Stimulated activated CD8-positive, alpha-beta memory T cell treated with anti-CD3 and anti-CD28 coated beads, Interleukin-4, amount 100 ng/mL, for 4 hours (primary cell): ENCODE measurements at places on chromosomes 7 and 10.
A peak's percentile ranks its signal among the peaks of the same experiment; 100 is the strongest.

DNA sequence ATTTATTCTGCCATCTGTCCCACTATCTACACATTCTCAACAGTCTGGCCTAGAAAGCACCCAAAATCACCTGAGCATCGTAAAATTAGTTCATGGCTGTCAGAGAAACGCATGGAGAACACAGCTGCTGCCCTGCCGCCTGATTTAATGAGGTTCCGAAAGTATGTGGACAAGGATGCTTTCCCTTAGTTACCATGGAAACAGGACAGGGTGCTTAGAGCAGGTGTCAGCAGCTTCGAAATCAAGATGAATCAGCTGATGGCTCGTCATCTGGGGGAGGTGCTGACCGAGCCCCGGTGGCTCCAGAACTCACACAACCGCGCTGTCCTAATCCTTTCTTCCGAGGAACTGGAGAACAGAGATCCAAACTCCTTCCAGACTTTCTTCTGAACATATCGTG, 151.5 kb downstream of the TEX36 start:
- no peak for DNase-seq

- no peak for DNase-seq
These were observed 41.2 kb downstream of the NCAPG2 start for GRCh38 chr7:158663428-158663741.

DNA sequence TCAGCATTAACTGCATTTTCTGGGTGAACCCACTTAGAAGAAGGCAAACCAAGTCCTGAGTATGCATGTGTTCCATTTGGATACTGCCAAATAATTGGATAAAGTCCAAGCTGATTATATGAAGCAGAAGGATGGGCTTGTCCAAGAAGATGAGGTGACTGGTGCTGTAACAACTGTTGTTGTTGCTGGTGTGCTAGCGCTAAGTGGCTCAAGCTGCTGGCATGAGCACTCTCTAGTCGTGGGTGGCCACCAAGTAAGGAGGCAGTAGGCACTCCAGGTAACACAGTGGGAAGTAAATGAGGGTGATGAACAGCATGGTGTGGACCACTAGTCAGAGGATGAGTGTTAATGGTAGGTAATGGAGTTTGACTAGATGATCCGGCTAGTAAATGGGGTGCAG, 80.4 kb downstream of the NRBF2 start:
- DNase-seq = no peak

- DNase-seq = no peak
These were observed 79.9 kb upstream of the RHEB start for GRCh38 chr7:151599401-151600227.

GRCh38 chr10:35449944-35450343, 113.6 kb downstream of the CCNY start:
- DNase-seq = no peak

DNA sequence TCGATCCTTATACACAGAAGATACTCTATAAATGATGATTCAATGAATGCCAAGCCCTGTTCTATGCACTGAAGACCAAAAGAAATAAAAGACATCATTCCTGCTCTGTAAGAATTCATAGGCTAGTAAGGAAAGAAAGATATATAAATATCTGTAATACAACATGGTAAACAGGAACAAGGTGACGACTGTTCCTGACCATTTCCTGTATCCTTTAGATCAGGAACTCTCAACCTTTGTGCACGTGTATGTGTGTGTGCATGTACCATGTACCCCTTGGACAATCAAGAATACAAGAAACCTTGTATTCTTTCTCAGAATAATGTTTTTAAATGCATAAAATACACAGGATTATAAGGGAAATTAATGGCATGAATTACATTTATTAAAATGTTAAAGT, 7.3 kb upstream of the HK1 start:
- no peak for DNase-seq

DNA sequence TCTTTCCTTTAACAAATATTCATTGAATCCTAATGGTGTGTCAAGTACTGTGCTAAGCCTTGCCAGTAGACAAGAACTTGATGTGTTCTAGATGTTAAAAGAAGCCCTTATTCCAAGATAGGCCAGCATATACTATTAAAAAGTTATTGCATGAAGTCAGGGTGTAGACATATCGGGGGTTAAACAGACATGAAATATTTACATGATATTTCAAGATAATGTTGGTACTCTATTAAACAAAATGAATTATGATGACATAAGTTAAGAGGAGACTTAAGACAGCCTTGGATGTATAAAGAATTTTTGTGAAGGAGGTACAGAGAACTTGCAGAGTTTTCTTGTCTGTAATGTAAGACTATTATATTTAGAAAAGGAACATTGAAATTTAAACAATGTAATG, 44.8 kb downstream of the HDAC9 start:
- no peak for DNase-seq

DNA sequence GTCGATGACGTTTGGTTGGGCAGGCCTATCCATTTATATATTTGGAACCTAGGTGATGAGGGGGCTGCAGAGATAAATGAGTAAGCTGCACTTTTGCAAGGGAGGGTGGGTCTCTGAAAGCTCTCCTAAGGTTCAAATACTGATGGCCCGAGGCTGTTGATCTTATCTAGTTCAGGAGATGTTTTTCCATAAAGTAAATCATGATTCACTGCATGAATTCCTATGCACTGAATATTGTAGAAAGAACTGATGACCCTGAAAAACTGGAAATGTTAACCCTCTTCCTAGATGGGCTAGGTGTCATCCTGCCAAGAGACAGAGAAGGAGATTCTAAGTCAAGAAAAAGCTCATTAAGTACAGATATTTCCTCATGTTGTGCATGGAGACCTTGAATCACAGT, 459.9 kb downstream of the PLXNA4 start:
- DNase-seq = no peak

GRCh38 chr10:71483135-71483534, 86.4 kb downstream of the CDH23 start:
- no peak for DNase-seq

GRCh38 chr10:46247808-46248569, 38.8 kb upstream of the ANTXRL start:
- no peak for DNase-seq

DNA sequence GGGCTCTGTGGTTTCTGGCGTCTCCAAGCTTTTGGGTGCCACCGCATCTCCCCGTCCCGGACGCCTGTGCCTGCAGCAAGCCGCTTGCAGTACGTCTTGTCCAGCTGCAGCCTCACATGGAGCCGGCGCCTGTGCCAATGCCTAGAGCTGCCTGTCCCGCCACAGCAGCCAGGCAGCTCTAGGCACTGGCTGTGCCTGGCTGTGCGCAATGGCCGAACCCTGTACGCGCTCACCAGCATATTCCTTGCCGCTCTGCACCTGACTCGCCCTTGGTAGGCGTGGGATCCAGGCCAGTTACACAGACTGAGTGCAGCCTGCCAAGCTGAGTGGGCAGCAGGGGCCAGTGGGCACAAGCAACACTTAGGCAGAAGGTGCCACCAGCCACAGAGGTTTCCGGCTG, 381.2 kb upstream of the SORCS1 start:
- DNase-seq = no peak

DNA sequence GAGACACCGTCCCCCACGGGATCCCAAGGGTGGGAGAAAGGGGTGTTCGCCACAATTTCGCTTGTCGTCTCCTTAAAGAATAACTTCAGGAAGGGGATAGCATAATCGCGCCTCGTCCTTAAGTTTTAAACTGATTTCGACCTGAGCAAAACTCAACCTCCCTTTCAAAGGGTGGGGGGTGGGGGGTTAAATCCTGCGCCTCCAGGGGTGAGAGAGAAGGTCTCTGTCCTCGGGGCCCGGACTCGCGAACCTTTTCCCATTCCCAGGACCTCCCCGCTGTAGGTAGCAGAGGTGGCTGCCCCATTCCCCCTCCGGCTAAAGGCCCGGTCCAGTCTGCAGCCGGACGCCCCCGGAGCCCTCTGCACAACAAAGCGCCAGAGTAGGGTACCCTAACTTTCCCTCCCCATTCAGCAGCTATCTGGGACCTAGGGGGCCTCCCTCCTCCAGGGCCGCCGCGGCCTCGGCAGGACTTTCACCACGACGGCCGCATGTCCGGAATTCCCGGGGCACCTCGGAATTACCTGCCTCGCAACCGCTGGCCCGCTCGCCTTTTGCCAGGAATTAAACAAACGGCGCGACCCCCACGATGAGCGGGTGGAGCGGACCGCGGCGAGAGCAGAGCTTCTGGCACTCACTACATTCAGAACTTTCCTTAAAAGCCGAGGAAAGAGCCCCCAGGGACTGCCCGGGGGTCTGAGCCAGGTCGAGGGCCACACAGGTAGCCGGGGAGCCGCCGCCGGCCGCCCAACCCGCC, 1.7 kb downstream of the CDK6 start:
- DNase-seq = no peak

GRCh38 chr7:41792120-41792519, 89.2 kb upstream of the INHBA start:
- DNase-seq = no peak

- DNase-seq = no peak
These were observed 270.5 kb downstream of the SKAP2 start for GRCh38 chr7:26593896-26594295.

- DNase-seq = no peak
These were observed 15.6 kb downstream of the FOXL3 start for GRCh38 chr7:305410-306151.

DNA sequence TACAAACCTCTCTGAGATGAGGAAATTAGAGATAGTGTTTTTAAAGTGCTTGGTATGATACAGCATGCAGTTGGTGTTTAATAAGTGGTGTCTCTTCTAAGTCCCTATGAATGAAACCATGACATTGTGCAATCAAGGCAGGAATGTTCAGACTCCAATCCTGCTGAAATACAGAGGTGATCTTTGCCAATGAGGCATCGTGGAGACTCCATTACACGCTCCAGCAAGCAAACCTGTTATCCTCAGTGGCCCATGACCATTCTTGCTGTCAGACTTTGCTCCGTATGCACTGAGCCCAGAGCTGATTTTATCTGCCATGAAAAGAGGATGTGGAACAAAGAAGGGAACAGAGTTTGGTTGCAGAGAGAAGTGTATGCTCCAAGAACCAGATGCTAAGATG, 47.3 kb downstream of the CDHR3 start:
- DNase-seq = no peak

GRCh38 chr10:17758200-17758599, 6.2 kb downstream of the TMEM236 start:
- DNase-seq = no peak

DNA sequence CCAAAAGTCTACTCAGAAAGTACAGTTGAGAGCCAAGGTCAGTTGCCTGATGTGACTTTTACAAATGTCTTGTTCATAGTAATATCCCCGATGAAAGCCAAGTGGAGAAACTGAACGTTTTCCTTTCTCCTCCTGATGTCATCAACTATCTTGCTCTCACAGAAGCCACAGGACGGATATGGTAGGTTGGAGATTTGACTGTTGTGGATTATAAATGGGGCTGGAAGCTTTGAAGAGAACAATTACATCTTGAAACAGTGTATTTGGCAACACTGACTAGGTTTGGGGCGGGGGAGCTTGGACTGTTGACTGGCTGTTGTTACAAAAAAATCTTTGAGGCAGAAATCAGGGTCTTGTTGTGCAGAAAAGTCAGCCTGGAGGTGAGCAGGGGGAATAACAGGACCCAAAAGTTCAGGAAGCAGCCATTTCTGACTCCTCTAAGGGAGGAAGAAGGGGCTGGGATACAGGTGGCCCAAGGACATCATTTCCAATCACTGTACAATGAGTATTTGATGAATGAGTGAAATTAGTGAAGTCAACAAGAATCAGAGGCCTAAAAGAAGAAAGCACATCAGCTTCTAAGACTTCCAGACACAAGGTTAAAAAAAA, 24.3 kb downstream of the PLEKHS1 start:
- DNase-seq = no peak

- DNase-seq = peak; percentile 60
These were observed at the start of gene SLC29A3 for GRCh38 chr10:71319042-71319799. SLC29A3 (plus strand) TSS chr10:71319259; CDS start chr10:71319310, 51 bp downstream.

DNA sequence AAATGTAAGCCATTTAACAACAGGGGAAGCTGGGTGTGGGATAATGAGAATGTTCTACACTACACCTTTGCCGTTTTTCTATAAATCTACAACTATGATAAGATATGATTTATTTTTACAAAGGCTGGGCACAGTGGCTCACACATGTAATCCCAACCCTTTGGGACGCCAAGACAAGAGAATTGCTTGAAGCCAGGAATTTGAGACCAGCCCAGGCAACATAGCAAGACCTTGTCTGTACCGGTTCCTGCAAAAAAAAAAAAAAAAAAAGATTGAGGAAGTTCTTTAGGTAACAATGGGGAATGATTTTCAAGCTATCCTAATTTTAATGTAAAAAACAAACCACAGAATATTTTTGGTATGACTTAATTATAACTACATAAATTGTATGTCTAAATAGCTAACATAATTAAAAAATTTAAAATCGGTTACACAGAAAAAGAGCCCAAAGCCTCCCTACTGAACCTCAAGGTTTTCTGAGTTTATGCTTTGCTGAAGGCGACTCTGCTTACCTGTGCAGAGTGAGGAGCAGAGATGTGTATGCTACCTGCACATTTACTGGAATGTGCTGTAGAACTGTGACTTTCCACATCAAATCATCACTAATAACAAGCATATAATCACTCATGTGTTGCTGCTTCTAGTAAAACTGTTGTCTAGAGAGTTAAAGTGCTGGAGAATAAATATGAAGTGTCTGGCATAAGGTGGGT, 163.4 kb downstream of the ATE1 start:
- no peak for DNase-seq

GRCh38 chr7:45402480-45403218, 171.5 kb upstream of the ADCY1 start:
- DNase-seq = no peak

- DNase-seq = no peak
These were observed 113.1 kb downstream of the PARP12 start for GRCh38 chr7:139949629-139950028.

GRCh38 chr10:23337616-23338015, 7.0 kb downstream of the C10orf67 start:
- no peak for DNase-seq

DNA sequence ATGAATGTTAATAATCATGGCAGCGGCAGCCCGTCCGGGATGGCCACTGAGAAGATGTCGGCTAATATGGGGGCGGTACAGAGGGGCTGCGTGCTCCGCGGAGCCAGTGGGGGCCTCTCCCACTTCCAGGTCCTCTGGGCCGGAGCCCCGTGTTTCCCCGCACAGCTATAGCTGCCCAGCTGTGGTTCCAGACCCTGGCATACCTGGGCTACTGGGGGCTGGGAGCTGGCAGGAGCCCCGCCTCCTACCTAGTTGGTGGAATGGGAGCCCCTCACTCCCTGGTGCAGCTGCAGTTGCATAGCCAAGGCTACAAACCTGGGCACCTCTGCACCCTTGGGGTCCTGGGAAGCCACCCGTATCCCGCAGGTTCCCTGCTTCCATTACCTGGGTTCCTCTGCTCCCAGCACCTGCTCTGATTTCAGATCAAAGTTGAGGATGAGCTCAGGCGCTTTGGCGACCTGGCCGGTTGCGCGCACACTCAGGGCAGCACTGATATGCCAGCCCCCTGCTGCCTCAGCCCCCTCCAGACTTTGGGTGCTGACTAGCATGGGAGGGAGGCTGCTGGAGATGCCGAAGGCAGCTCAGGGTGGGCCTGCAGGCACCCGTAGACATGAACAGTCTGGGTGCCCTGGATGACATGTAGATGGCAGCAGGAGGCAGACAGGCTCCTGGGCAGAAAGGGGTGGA, 236.5 kb upstream of the SEMA3D start:
- no peak for DNase-seq

DNA sequence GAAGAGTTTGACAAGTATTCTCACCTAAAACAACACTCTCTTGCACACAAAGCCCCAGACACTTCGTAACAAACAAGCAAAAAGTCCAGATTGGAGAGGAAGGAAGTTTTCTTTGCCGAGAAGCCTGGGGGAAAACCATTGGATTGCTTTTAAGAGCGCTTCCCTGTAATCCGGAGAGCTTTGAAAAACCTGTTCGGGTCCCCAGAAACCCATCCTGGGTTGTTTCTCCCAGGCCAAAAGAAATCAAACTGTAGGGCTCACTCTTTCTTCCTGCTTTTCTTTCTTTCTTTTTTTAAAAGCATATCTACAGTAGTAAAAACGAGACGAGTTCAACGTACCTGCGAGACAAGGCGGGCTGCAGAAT, 655 bp downstream of the SP8 start:
- no peak for DNase-seq
